Lower leg skin (tissue), 4 donors: ENCODE measurements at places on chromosomes 1 and 21. TPM values are rescaled to one million over a fixed set of nuclear protein-coding genes. Genes with fewer than 3 reads are reported as not detected.

The CD2 gene
- 0.78 TPM for total RNA-seq

The CDCA8 gene
- total RNA-seq: 1.0 TPM

The LRRC7 gene
- 0.59 TPM for total RNA-seq

The MYBPH gene
- total RNA-seq: not detected

The FAM3B gene
- total RNA-seq: 0.59 TPM

The CYB5RL gene
- total RNA-seq: 7.3 TPM

The KRTAP19-3 gene
- total RNA-seq: 0.97 TPM

The ELF3 gene
- total RNA-seq: 35.4 TPM

The NHLH2 gene
- 0.25 TPM for total RNA-seq

DNA sequence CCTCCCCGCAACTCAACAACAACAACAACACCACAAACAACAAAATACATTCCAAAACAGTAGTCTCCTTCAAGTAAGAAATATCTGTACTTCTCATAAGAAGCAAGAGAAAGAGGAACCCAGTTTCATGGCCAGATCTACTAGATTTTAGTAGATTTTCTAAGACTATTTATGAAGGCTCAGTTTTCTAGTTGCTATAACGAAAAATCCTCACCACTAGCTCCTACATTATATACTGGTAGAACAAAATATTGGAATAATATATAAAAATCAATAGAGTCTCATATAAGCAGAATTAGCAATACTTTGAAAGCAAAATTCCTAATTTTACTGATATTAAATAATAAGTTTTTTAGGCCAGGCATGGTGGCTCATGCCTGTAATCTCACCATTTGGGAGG is 86.9 kb downstream of the LYST start:
- DNase-seq: no peak

DNA sequence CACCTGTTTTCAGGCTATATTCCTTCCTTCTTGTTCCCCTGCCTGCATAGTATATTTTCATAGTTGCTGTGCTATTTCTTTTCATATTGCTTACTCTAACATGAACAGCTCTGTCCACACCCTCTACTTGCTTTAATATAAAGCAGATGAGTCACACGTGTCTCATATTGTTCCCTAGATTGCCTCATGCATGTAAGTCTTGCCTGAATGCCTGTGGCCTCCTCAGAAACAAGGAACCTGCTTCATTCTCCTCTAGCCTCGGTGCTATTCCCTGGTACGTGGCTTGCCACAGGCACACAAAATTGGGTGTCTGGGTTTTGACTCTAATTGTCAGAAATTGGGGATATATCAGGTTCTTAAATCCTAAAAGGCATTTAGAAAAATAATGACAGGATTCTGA is 16.5 kb upstream of the PKP1 start:
- DNase-seq: peak; percentile 28

DNA sequence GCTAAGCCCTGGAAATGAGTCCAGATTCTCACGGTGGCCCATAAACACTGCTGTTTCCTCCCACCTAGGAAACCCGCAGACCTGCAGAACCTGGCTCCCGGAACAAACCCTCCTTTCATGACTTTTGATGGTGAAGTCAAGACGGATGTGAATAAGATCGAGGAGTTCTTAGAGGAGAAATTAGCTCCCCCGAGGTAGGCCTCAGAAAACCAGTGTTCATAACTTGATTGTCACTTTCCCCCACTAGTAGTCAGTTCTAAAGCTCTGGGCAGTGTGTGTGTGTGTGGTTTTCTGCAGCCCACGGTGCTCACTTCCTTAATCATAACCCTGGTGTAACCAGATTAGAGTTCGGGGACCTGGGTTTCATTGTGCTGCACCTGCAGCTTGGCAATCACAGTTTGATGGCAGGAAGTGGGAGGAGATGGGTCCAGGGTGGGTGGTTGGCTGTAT is 39.1 kb downstream of the CLIC6 start:
- DNase-seq: peak; percentile 37

- DNase-seq: no peak
These were observed 15.4 kb upstream of the GUCA2B start for GRCh38 chr1:42137766-42138165.

- no peak for DNase-seq
These were observed 133.0 kb downstream of the GPR52 start for GRCh38 chr1:174580801-174581200.

DNA sequence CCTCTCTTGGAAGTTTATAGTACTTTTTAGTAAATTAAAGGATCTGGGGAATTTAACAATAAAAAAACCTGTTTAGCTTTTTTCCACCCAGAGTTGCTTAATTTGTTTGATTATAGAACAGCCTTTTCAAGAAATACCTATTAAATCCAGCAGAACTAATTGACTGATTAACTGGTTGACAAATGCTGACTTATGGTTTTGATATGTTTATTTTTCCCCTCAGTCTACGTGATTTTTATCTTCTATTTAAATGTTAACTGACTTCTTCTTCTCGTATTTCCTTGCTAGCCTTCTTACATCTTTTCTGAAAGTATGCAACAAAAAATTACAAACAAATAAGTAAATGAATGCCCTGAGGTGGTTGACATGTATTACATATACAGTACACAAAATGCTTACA is 302.9 kb upstream of the SPAG17 start:
- no peak for DNase-seq

- no peak for DNase-seq
These were observed 33.7 kb upstream of the CACYBP start for GRCh38 chr1:174966008-174966572.

DNA sequence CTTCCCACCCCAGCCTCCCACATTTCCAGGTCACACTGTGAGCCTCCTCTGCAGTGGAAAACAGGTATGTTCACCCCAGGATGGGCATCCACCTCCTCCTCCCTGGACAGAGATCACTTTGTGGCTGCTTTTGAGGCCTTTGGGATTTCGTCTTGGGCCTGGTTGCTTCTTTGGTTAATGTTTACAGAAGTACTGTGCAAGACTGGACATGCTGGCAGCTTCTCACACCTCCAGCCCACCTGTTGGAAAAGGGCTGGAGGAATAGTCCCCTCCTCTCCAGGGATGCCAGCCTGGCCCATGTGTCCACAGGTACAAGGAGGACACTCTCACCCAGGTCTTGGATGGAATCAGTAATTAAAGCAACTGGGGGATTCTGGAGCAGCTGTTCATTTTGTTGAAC is 56.1 kb downstream of the KAZN start:
- no peak for DNase-seq

- no peak for DNase-seq
These were observed 6.5 kb upstream of the ID3 start for GRCh38 chr1:23565776-23566175.

- no peak for DNase-seq
These were observed 455.2 kb downstream of the AJAP1 start for GRCh38 chr1:5109633-5110032.

DNA sequence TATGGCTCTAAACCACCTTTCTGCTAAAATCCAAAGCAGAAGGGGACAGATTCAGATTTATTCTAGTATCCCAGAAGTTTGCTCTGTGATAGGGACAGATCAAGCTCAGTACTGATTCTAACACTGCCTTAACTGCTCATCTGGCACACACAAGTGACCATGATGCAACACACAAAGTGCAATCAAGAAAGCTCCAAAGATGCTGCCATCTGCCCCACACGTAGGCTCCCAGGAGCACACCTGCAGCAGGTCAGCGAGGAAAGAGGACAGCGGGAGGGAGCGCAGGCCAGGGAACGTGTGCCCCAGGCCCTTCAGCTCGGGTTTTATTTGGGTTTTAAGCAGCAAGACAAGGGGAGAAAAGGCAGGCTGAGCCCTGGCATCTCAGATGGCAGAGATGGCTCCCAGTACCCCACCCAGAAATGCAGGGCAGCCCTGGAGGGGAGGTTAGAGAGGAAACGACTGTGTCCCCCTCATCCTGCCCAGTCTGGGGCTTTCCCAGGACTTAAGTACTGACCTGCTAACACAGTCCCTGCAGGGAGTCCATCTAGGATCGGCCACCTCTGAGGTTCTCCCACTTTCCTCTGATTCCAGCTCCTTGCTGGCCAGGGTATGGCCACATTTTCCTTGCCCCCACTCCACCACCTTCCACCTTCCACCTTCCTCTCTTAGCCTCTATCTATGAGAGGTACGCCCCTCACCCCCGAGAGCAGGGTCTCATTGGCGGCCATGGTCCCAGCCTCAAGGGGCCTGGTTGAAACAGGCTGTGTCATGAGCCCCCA is 1.2 kb downstream of the TRIM11 start:
- no peak for DNase-seq

DNA sequence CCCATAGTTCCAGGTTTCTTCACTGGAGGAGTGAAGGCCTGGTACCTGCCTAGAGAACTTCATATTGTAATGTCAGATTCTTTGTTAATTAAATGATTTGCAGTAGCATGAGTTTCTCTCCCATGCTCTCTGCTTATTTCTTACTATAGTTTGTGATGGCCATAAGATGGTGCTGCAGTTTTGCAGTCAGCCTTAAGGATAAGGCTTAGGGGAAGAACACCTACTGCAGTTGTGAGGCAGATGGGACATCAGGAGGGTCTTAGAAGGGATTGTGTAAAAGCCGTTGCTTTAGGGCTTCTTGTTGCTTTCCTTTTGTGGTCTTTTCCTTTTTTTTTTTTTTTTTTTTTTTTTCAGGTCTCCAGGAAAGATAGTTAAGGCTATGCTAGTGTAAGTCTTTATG is 61.8 kb downstream of the MACF1 start:
- DNase-seq: no peak

DNA sequence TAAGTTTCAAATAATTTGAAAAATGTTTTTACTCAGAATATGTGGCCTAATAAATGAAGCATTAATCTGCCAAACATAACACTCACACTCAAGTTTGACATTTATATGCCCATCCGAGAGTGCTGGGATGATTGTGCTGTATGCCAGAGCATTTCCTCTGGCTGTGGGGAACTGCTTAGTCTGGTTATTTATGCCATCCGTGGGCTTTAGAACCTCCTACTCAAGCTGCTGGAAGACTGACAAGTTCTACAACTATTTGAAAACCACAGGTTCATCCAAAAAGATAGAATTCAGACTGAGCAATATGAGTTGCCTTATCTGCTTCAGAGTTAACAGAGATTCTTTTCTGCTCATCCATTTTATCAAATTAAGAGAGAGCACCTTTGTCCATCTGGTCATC is 25.9 kb downstream of the PCNX2 start:
- DNase-seq: no peak
